Activated CD4-positive, alpha-beta T cell treated with anti-CD3 and anti-CD28 coated beads, Interleukin-2, amount 50 U/mL, for 16 hours (primary cell): ENCODE measurements at places on chromosomes 2 and 18.

GRCh38 chr2:217907266-217907665, 95.5 kb downstream of the TNS1 start:
- DNase-seq, result no peak

DNA sequence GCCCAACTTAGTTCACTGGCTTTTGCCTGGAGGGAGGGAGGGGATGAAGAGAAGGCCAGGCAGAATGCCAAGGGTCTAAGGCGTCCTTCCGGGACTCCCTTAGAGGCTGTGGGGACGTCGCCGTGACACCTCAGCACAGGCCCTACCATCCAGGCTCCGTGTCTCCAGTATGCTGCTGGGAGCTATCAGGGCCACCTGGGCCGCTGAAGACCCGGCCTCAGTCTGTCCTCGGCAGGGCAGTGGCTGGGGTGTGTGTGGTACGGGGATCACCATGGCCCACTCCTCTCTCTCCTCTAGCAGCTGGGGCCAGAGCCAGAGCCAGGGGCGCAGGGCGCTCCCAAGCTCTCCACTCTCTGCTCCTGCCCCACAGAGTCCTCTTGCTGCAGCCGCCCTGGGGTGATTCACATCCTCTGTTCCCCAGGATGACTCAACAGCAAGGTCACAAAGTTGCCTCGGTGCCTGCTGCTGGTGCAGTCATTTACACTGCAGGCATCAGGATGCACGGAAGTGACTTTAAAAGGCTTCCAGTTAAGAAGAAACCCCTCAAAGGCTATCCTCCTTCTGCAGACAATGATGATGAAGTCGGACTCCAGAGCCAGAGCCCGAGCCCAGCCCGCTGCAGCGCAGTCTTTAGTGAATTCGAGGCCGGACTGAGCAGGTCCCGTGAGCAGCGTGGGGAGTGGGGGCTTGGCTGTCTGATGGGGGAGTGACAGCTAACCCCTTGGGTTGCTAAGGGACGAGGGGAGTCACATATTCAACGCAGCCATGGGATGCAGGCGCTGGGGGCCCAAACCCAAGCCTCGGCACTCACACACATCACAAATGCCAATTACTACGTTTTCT, 31.9 kb downstream of the SNORC start:
- peak; percentile 60 for DNase-seq

- no peak for DNase-seq
Measured at GRCh38 chr2:229201521-229201920, 69.6 kb downstream of the PID1 start.

DNA sequence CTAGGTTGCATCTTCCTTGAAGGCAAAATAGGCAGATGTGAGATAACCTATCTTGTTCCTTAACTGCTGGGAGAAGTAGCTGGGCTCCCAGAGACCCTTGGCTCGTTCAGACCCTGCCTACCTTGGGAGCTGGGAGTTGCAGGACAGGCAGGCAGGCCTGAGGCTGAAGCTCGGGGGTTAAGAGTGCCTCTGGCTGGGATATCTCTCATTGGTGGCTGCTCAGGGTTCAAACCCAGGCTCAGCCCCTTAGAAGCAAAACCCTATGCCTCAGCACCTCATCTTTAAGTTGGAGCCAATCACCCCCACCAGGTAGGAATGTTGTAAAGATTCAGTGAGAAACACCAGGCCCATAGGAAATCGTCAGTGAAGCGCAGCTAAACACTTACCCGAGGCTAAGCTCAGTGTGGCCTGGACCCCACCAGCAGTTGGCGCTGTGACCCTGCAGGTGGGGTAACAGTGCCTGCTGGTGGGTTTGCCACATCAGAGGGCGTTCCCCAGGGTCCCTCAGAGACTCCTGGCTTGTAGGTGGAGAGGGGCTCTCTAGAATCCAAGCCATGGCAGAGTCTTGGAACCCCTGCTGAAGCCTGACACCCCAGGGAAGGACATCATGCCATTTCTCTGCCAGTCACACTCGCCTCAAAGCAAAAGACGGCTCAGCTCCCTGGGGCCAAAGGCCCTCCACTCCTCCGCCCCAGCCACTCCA, 54.6 kb upstream of the GPR17 start:
- DNase-seq, result peak; percentile 52

DNA sequence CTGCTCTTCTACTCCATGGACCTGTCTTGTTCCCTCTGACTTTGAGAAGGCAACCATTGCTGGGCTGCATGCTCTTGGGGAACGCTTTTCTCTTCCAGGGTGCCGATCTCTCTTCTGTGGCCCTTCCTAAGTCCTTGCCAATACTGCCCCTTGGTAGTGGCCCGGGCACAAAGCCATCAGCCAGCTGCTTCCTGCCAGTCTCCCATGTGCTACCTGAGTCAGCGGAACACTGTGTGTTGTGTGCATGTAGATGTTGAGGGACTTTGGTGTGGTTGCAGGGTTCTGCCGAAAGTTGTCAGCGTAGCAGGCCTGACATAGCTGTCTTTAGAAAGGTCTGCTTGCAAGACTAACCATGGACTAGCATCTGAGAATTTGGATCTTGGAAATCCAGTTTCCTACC, 35.4 kb downstream of the MGAT5 start:
- peak; percentile 26 for DNase-seq

- no peak for DNase-seq
Measured at GRCh38 chr2:70939001-70939838, 3.5 kb downstream of the ATP6V1B1 start.

DNA sequence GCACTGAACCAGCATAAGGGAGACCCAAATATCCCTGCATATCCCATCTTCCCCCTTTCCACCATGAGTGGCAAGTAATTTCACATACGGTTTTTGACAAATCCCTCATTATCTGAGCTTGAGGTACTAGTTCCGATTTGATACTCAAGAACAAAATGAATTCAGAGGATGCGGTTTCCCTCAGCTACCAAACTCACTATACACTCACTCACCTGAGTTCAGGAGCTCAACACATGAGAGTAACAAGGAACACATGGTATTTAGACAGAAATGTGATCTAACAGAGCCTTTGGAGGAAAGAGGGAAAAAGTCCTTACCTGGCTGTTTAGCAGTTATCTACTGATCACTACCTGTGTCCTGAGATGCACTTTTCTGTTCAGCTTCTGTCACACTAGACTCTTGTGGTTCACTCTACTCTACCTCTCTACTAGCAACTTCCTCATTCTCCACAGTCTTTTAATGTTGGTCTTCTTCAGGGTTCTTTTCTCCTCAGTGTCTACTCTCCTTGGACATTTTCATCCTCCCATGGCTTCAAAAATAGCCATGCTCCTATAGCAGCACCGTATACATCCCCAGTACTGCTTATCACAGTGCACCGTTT, 25.1 kb downstream of the ASXL2 start:
- peak; percentile 45 for DNase-seq

GRCh38 chr2:25323042-25323514, 18.6 kb downstream of the DNMT3A start:
- peak; percentile 65 for DNase-seq

DNA sequence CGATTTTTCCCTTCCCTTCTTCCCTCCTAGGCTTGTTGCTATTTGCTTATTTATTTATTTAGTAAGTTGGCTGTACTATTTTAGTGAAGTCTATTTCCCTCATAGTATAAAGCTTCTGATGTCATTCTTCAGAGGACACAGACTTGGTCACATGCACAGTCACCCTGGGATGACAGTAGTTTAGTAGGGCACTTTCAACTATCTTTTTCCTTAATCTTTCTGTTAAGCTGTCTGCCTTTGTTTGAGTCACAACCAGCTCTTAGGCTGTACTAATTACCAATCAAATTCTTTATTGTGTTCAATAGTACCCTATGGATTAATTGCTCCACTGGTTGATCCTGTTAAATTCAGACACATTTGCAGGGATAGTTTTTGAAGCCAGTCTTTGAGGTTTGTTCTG, 26.9 kb upstream of the RAB31 start:
- no peak for DNase-seq

DNA sequence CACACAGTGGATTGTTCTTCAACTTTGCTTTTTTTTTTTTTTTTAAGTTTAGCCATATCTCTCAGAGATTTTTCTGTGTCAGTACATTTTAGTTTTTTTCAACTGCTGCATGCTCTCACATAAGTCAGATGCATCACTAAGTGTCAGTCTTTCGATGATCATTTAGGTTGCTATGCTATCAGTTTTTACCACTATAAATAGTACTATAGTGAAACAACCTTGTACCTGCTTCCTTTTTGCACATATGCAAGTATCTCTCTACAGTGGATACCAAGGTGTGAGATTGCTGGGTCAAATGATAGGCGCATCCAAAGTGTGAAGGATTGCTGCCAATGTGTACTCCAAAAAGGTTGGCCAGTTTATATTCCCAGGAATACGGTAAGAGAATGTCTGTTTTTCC, 33.5 kb upstream of the MAP4K3 start:
- no peak for DNase-seq

- no peak for DNase-seq
Measured at GRCh38 chr2:2942906-2943305, 434.7 kb downstream of the EIPR1 start.

- DNase-seq, result no peak
Measured at GRCh38 chr2:38109732-38110181, 33.8 kb upstream of the CYP1B1 start.

DNA sequence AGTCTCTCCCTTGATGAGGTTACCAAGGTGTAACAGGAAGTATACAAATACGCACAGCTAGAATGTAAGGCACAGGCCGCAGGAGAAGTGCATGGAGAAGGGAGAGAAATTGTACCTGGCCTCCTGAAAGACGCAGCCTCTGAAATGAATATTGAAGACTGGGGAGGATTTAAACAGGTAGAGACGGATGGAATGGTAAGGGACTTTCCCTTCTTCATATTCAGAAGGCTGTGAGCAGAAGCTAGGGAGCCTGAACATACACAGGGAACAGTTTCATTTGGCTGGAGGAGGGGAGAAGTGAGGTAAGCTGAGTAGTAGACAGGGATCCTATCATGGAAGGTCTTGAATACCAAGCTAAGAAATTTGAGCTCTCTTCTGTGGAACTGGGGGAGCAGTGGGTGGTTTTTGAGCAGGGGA, 112.7 kb downstream of the ANKRD44 start:
- DNase-seq, result no peak

GRCh38 chr2:3965211-3965610, 261.8 kb downstream of the DCDC2C start:
- no peak for DNase-seq

- no peak for DNase-seq
Measured at GRCh38 chr2:143434445-143434844, 305.2 kb downstream of the ARHGAP15 start.

DNA sequence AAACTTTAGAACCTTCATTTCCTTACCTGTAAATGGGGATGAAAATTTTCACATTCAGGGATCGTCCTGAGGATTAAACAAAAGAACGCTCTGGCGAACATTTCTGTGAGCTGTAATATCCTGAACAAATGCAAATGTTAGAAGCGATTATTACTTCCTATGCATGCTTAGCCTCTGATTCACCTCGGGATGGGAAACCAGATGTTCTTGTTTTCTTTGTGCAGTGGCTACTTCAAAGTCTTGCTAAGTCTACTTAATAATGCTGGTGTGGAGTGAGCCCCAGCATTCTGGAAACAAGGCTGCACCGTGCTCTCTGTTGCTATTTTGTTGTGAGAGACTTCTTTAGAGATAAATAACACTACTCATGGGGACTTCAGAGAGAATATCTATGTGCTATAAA, 119.1 kb upstream of the PELI1 start:
- DNase-seq, result no peak

GRCh38 chr2:105858868-105859693, 114.4 kb downstream of the NCK2 start:
- peak; percentile 57 for DNase-seq

GRCh38 chr2:55565613-55566012, 46.1 kb downstream of the CFAP36 start:
- peak; percentile 10 for DNase-seq

DNA sequence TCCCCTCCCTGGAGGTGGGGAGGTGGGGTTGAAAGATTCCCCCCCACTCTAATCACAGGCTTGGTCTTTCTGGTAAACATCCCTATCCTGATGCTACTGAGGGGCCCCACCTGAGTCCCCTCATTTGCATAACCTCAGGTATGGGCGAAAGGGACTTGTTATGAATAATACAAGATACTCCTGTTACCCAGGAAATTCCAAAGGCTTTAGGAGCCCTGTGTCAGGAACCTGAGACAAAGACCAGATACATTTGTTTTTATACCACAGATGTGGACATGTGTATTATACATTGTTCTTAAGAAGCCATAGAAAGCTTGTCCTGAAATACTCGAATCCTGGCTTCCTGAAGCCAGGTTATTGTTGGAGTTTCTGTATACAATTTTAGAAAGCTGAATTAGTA, 62.8 kb downstream of the MYO1B start:
- no peak for DNase-seq

GRCh38 chr2:149129433-149129832, 90.9 kb downstream of the LYPD6B start:
- no peak for DNase-seq

- no peak for DNase-seq
Measured at GRCh38 chr18:7778181-7778580, 211.1 kb downstream of the PTPRM start.

DNA sequence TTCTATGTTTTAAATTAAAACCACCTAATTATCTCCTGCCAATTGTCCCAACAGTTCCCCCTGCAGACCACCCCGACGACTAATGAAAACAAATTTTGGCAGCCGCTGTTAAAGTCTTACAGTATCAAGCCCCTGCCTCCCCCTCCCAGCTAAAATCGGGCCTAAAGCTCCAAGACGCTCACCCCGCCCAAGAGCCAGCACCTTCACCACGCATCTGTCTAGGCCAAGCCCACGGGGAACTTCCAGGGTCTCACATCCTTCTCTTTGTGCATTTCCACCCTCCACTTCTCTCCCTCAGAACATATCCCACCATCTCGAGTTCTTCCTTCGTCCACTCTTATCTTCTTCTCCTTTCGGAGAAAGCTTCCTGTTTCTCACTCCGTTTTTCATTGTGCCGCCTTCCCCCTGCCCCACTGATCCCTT, 445 bp downstream of the PRPF40A start:
- peak; percentile 33 for DNase-seq

DNA sequence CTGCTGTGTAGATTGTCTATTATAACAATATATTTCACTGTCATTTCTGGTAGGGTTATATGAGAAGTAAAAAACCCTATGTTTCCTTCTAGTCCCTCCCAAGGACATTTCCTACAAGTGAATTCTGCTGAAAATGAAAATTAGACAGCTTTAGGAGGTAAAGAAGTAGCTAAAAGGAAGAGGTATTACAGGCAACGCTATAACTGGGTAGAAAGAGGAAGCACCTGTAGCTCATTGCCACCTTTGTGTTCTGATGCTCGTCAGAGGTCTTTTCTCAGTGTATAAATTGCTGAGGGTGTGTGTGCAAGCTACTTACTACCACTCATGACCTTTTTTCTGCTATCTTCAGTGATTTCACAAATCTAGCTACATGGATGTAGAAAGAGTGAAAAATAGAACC, 1.4 kb downstream of the DNAJC10 start:
- DNase-seq, result no peak

GRCh38 chr18:31419457-31419932, 28.0 kb upstream of the DSG3 start:
- no peak for DNase-seq

GRCh38 chr2:54469484-54470053, 13.4 kb downstream of the SPTBN1 start:
- DNase-seq, result no peak

DNA sequence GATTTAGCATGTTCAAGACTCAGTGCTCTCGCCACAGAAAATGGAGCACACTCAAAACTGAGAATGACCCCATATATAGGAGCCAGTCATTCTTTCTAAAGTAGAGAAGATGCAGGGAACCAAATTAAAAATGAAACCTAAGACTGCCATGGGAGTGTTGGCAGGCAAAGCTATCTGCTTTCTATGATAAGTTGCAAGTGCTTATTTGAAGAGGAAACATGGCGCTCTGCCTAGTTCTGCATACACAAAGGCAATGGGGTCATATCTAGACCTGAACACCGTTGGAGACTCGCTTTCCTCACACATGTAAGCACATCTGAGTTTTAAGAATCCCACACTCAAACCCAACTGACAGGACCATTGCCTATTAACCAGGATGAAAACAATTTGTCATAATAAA, 292.5 kb downstream of the ALK start:
- DNase-seq, result no peak
